ENCODE measurements at places on chromosomes 1 and 21. TPM values are rescaled to one million over a fixed set of nuclear protein-coding genes. Genes with fewer than 3 reads are reported as not detected.

IL24 gene
- not detected for total RNA-seq

DNA sequence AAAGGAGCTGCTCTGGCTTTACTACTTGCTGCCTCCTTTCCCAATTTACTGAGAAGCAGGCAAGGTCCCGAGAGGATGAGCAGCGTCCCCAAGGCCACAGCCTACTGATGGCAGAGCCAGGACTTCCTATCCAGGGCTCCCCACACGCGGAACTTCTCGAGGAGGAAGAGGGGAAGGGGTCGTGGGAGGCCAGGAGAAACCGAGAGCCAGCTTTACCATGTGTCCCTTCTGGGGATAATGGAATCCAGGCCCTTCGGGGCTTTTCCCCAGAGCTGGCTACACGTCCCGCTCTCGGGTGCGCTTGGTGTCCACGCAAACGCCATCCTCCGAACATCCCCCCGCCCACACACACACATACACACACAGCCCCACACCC is 4.3 kb upstream of the CCN1 start:
- DNase-seq: no peak
- H3K27ac ChIP-seq: peak overlapping the region; percentile 99
- no peaks in the 10 kb centered on the region for H3K27me3 ChIP-seq
- H3K4me1 ChIP-seq: peaks cover 6% of the 10 kb centered on the region
- H3K4me3 ChIP-seq: peak overlapping the region; percentile 73
- H3K36me3 ChIP-seq: no peaks in the 10 kb centered on the region

DNA sequence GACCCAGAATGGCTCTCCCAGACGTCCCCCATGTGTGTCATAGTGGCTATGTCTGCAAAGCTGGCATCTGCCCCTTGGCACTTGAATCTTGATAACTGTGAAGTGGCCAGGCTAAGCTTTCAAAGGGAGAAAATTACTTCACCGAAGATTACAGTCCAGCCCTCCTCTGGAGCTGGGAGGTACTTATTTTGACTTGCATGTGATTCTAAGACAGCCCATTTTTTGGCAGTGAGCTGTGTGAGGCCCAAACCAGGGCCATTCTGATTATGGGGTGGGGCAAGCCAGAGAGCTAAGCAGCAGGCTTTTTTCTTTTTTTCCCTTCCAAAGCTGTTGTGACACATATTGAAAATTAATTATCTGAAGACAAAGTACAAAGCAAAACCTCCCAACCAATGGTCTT is 42.1 kb upstream of the C8B start:
- H3K4me1 ChIP-seq: no peaks in the 10 kb centered on the region
- H3K36me3 ChIP-seq: no peaks in the 10 kb centered on the region
- no peak overlapping the region for H3K27ac ChIP-seq
- DNase-seq: no peak
- no peak overlapping the region for H3K4me3 ChIP-seq
- H3K27me3 ChIP-seq: no peaks in the 10 kb centered on the region

DNA sequence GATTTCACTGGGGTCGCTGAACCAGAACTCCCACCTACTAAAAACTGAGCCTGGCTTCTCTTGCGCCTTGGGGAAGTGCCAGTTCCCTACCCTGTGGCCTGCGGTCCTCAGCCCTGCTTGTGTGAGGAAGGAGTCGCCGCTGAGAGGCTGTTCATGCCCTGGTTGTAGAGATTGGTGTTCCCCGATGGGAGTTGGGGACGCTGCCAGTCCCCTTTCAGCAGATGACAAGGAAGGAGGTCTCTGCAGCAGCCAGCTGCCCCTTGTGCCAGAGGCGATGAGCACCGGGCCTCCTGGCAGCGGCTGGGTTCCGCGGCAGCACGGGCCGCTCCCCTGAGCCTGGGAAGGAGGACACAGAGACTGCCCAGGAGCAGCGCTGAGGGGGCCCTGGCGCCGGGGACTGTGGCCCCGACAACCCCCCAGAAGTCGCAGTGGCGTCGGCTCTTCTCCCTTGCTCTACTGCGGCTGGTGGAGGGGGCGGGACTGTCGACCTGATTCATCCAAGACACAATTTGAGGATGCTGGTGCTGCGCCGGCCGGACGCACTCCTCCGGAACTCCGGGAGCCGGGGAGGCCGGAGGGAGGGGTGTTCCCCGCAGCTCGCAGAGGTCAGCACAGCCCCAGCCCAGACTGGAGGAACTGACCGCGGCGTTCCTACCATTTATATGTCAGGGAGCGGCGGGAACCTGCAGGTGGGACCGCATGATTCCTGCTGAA is 12.0 kb upstream of the ADORA3 start:
- peak overlapping the region; percentile 41 for H3K27ac ChIP-seq
- no peak for DNase-seq
- peak overlapping the region; percentile 33 for H3K4me3 ChIP-seq
- no peaks in the 10 kb centered on the region for H3K4me1 ChIP-seq
- H3K27me3 ChIP-seq: no peaks in the 10 kb centered on the region

DNA sequence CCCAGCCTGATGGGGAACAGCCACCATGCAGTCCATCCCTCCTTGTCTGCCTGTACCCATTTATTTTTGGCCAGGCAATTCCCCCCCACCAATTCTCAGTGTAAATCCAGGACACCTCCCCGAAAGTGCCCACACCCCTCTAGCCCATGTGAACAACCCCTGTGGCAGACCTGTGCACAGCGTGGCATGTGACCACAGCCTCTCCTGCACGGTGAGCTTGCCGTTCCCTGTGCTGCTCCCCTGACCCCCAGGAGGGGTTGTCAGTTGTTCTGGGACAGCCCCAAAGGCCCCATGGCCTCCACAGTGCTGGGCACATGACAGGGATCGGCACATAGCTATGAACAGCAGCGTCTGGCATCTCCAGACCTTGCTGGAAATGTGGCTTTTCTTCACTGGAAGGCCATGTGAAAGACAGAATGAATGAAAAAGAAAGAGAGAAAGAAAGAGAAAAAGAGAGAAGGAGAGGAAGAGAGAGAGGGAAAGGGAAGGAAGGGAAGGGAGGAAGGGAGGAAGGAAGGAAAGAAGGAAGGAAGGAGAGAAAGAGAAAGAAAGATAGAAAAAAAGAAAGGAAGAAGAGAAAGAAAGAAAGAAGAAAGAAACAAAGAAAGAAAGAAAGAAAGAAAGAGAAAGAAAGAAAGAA is 3.9 kb downstream of the CAPN9 start:
- no peaks in the 10 kb centered on the region for H3K36me3 ChIP-seq
- H3K4me3 ChIP-seq: no peak overlapping the region
- no peaks in the 10 kb centered on the region for H3K4me1 ChIP-seq
- peak overlapping the region; percentile 57 for H3K27ac ChIP-seq

DNA sequence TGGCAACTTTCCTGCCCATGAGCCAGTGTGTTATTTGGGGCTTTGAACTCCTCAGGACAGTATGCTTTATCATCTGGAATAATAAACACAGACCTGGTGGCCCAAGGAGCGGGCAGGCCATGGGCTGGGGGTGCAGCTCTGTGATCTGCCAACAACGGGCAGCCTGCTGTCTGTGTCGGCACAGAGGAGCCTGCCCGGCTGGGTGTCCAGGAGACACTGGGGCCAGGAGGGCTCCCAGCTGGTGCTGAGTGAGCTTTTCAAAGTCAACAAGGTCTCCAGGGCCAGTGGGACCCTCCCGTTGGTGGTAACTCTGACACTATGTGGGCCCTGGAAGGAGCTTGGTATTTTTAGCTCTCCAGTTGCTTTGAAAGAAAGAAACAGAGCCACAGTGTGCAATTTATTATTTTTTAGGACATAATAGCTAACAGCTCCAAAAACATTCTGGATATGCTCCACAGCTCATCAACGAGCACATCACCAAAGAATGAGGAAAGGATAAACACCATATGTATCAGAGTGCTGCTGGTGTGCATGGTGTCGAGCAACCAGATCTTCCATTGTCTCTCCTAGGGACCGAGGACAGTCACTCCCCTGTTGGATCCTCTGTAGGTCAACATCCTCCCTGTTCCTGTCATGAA is 488.7 kb upstream of the USP24 start:
- H3K27ac ChIP-seq: no peak overlapping the region
- no peaks in the 10 kb centered on the region for H3K36me3 ChIP-seq
- no peaks in the 10 kb centered on the region for H3K4me1 ChIP-seq
- H3K27me3 ChIP-seq: no peaks in the 10 kb centered on the region

CFHR1 gene
- not detected for total RNA-seq

DNA sequence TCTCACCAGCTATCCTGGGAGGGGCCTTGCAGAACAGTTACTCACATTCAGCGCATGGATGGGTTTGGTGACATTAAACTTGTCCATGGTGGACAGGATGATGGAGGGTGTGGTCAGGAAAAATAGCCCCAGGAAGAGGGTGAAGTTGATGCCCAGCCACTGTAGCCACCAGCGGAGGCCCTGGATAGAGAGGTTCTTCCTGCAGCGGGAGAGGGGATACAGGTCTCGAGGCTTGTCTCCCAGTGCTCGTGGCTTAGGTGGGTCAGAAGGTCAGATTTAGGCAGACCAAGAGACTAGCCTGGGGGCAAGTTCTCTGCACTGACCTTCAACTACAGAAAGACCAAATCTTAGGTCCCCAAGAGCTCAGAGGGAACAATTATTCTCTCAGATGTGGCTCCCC is 23.0 kb downstream of the TMEM63A start:
- no peaks in the 10 kb centered on the region for H3K27me3 ChIP-seq
- H3K4me3 ChIP-seq: no peak overlapping the region
- H3K4me1 ChIP-seq: no peaks in the 10 kb centered on the region
- DNase-seq: no peak
- no peaks in the 10 kb centered on the region for H3K36me3 ChIP-seq

- no peak for DNase-seq
- H3K4me1 ChIP-seq: no peaks in the 10 kb centered on the region
- no peaks in the 10 kb centered on the region for H3K27me3 ChIP-seq
- H3K4me3 ChIP-seq: no peak overlapping the region
Measured at GRCh38 chr1:29820401-29820800, 584.1 kb downstream of the PTPRU start.

NCMAP gene
- total RNA-seq: 0.98 TPM
